ENCODE measurements at places on chromosomes 5 and 9.

GRCh38 chr9:116471093-116471906, 215.8 kb upstream of the TRIM32 start:
- peak; percentile 92 for DNase-seq

DNA sequence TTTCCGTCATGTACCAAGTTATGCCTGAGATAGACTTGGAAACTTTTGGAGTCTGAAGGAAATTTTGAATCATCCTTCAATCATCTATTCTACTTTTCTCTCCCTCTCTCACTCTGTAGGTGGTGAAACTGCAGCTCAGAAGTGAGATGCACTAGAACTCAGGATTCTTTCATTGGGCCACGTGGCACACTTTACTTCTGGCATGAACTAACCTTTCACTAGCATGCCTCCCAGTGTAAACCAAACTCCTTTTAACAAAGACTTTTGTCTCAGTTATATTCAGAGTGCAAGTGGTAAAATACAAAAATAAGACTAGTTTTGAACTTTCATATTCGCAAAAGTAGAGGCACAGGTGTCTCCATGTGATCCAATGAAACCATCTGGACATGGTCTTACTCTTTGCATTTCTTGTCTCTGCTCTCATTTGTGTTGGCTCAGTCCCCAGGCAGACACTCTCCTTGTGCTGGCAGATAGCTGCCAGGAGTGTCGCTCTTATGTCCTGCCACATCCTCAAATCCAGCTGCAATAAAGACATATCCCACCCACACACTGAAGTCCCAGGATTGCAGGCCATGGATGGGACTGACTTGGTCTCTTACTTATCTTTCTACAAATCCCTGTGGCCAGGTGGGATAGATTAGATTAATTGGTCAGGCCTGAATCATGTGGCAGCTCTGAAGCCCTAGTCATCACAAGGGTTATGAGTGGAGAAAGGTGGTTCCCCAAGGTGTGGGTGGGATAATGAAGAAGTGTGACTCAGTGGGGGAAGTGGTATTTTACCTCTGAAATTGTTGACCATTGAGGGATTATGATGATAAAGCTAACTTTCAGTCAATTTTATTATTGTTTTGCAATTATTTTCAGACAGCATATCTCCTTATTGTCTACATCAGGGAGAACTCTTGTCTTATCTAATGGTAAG, 267.5 kb downstream of the GABRB2 start:
- DNase-seq: no peak

DNA sequence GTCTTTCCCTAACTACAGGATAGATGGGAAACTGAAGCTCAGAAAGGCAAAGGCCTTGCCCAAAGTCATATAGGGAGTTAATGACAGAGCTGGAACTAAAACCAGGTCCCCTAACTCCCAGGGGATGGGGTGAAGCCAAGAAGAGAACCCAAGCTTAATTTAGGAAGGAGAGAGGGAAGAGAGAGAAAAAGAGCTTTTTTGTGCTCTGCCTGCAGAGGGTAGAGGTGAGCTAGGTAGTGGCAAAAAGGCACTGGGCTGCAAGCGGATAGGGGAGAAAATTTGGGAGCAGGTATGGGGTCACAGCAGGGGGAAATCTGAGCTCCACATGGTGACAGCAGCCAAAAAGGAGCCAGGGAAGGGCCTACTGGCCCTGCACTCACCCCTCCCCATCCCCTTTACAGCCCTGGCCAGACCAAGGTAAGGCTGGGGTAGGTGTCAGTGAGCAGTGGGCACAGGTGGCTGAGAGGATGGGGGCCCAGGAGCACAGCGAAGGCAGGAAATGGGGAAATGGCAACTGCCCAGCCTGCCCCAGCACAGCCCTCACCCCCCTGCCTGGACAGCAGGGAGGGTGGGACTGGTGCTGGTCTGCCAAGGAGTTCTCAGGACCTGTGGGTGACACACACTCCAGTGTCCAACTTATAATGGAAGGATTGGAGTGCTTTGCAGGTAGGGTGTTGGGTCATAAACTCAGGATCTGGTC, 3.3 kb downstream of the ENHO start:
- DNase-seq: no peak

DNA sequence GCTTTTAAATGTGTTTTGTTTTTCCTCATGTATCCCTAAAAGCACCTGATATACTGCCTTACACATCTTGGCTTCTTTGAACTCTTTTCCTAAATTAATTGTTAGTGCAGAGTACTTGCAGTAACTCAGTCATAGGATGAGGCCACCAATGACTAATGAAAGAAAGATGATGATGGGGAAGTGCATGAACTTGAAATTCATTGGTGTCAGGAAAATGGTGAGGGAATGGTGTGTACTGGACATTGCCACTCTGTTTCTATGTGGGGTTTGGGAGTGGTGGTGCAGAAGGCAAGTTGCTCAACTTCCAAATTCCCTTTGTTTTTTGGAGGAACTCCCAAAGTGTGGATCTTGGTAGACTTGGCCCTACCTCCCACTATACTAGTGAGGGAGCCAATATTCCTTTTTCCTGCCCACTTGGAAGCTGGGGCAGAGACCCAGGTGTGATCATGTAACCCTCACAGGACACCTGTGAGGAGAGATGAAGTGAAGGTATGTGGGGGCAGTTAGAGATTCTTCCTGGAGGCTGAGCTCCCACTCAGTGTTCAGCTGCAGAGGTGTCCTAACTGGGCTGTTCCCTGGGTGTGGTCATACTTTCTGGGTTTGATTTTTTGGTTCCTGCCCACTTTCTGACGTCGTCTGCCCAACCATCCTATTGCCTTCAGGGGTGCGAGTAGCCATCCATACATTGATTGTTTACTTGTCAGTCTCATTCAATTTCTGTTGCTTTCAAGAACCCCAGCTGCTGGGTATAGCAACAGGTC, 298.5 kb downstream of the MAST4 start:
- no peak for DNase-seq

DNA sequence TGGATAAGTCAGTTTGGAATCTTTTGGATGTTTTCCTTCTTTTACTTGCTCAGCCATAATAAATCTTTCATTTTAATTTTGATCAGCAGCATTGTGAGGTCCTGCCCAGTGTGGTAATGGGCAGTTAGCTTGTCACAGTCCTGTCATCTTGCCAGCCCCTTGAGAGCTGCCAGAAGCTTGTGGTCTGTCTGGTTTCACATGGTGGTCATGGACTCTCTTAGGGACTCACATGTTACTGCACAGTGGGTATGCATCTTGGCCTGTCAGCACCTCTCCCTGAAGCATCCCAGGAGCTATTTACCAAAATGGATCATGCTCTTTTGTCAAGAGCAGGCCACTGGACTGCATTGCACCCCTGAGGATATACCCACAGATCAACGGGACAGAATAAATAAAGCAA, 60.3 kb downstream of the DAPK1 start:
- DNase-seq: no peak

DNA sequence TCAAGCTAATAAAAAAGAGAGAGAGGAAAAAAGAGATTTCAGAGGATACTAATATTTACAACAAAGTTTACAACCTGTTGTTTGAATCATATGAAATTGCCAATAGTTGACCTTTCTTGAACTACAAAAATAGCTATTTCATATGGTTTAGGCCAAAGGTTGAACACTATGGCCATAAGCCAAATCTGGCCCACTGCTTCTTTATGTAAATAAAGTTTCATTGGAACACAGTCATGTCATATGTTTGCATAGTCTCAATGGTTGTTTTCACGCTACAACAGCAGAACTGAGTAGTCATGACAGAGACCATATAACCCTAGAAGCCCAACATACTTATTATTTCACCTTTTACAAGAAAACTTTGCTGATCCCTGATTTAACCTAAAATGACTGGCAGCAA, 20.9 kb downstream of the SEMA5A start:
- no peak for DNase-seq

DNA sequence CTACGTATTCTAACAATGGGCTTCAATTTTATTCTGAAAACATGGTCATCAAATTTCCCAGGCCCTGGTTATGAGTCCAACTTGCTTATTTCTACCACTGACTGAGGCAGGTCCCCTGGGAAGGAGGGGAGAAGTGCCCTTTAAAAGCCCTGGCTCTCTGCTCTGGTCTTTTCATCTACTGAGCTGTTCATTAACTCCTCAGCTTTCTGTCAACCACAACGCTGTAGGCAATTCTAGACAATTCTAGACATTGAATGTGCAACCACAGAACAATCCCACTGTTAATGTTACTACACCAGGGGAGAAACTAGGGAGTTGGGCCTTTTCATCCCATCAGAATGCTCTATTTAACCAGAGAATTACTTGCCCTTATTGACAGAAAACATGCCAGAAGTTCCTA, 10.0 kb downstream of the MOCS2 start:
- no peak for DNase-seq

DNA sequence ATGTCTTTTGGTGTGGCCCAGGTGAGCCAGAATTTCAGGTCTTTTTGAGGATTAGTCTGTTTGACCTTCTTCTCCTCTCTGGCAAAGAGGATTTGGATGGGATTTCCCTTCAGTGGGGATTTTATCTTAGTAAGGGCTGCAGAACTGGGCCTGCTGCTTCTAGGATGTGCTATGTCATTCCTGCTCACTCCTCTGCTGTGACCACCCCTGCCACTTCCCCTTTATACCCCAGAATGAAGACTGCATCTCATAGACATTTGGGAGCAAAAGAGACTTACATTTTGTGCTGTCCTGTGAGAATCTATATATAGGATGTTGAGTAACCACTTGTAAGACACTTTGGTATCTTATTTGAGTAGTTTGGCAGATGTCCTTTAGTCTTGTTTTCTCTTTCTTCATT, 76.2 kb downstream of the ARHGAP26 start:
- DNase-seq: no peak

- no peak for DNase-seq
Measured at GRCh38 chr9:133352635-133353340, 3.5 kb downstream of the SURF1 start.

DNA sequence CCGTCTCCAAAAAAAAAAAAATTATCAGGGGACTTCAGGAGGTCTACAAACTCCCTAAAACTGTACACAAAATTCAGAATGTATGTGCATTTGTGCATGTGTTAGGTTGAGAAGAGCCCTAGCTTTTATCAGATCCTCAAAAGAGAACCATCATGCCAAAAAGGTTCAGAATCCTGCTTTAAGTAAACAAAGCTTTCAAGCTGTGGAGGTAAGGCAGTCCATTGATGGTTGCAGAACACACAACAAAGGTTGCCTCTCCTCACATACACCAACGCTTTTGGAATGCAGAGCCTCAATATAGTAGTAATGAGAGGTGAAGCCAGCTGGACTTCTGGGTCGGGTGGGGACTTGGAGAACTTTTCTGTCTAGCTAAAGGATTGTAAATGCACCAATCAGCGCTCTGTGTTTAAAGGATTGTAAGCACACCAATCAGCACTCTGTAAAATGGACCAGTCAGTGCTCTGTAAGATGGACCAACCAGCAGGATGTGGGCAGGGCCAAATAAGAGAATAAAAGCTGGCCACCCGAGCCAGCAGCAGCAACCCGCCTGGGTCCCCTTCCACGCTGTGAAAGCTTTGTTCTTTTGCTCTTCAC, 57.9 kb upstream of the RNF38 start:
- no peak for DNase-seq

- DNase-seq: no peak
Measured at GRCh38 chr5:61455179-61456006, 123.3 kb downstream of the ZSWIM6 start.

DNA sequence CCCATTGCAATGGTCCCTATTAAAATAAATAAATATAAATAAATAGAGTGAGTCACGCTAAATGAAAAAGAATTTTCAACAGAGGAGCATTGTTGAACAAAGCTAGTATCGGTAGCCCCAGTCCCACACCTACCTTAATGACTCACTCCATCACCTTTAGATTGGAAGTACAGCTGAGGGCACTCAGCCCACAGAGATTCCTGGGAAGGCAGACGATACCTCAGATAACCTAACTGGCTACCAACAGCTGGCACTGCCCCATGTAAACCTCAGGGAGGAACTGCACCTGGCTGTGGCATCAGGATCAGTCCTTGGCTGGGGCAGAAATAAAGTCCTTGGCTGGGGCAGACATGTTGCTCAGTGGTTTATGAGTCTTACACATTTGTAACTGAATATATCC, 49.3 kb downstream of the SPRY4 start:
- DNase-seq: no peak

GRCh38 chr9:134486596-134486995, 155.0 kb upstream of the COL5A1 start:
- DNase-seq: no peak

DNA sequence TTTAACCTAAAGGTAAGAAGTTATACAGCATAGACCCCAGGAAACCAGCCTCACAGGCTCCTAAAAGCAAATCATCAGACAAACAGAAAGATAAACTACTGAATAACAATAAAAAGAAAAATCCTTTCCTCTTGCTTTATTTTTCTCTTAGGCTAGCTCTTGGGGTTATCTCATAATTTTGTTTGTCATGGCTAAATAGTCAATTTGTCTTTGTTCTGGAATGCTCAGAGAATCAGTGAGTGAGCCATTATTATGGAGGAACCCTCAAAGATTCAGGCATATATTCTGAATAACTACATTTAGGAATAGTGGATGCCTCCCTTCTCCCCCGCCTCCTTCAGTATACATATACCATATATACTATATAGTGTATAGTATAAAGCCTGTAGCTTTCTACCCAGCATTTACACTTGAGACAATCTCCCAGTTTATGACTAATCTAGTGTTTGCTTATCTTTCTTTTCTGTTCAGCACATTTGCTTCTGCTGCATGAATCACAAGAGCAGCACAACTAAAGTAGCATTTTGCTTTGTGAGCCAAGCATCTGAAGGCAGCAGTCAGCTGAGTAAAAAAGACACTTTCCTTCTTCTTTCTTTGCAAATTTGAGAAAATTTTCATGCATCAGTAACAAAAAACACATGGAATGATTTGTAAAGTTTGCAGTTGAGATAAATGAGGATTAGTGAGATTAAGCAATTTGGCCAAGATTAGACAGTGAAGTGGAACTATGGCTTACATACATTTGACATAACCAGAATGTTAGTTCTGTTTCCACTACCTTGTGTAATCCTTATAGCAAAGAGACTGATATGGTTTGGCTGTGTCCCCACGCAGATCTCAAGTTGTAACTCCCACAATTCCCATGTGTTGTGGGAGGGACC, 45.3 kb upstream of the PPP3R2 start:
- DNase-seq: no peak

DNA sequence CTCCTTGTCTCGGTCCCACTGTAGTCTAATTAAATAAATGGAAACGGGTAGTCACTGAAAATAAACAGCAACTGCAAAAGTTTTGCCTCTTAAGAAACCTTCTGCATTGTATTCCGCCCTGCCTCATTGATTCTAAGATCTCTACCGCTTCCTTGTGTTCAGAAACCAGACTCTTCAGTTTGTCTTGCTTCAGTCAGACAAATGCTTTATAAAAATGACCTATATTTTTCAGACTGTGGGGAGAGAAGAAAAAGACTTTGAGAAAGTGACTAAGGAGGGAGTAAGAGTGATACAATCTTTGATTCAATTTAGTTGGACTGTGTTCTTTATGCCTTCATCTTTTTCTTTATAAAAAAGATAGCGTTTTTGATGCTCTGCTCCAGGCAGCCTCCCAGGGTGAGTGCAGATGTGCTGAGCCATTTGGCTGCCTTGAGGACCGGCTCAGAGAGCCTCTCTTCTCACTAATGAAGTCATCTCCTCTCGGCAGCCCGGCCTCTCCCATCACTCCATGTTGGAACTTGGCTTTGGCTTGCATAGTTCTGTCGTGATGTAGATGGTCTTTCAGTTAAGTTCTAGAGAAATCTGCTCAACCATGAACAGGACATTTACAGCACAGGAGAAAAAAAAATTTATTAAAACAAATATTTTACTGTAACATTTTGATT, 4.0 kb upstream of the VCAN start:
- no peak for DNase-seq

Data from smooth muscle cell of the brain vasculature (primary cell).